ENCODE measurements at places on chromosomes 6 and 20.

GRCh38 chr6:108403236-108403635 lies 108.4 kb downstream of the AFG1L start:
- no peak for DNase-seq

DNA sequence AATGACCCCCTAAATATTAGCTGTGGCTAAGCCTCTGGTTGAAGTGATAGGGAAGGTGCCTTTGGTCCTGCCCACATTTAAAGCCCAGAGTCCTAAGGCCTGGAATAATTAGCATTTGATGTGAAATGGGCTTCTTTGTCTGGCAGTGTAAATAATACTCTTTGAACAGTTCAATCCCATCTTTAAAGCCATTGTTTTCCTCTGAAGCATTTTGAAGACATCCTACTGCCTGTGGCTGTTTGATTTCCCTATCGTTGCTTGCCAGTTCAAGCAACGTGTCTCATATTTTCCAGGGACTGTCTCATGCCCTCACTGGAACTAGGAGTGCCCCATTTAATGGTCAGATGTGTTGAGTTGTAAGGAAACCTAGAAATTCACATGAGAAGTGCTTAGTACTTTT lies 89.3 kb upstream of the BTN3A2 start:
- DNase-seq, result no peak

GRCh38 chr20:14715400-14715799 lies 378.0 kb upstream of the FLRT3 start:
- no peak for DNase-seq

- no peak for DNase-seq
These were observed 129.6 kb downstream of the CD24 start for GRCh38 chr6:106844930-106845329.

DNA sequence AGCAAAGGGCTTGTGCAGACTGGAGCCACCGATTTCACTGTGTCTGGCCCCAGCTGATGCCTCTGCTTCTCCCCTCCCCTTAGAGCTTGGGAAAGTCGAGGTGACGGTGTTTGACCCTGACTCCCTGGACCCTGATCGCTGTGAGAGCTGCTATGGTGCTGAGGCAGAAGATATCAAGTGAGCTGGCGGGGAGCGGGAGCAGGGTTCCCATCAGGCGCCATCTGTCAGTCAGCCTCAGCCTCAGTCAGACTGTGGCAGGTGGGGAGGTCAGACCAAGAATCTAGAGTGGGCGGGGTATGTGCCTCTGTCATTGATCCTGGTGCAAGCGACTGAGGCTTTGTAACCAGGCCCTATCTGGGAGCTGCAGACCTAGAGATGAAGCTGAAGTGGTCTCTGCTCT lies 5.5 kb downstream of the ERGIC3 start:
- DNase-seq, result no peak

DNA sequence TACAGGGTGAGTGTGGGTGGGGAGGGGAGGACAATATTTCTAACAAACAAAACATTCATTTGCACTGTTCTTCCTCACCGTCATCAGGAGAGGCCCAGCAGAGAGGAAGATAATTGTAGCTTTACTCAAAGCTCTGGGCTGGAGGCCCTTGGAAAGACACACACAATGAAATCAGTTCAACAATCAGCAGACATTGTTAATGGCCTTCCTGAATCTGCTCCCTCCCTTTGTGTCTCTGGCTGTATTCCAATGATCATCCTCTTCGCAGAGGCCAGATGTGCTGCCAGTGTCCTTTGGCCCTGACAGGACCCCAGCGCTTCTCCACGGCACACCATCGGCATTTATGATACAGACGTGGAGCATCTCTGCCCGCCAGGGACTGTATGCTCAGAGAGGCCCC lies 44.6 kb upstream of the LRFN2 start:
- no peak for DNase-seq

- no peak for DNase-seq
These were observed 45.4 kb downstream of the SIRPA start for GRCh38 chr20:1940581-1940980.

- DNase-seq, result no peak
These were observed 2.2 kb downstream of the AHCY start for GRCh38 chr20:34300809-34301586.

- no peak for DNase-seq
These were observed 26.0 kb downstream of the KCNQ2 start for GRCh38 chr20:63446216-63447024.

DNA sequence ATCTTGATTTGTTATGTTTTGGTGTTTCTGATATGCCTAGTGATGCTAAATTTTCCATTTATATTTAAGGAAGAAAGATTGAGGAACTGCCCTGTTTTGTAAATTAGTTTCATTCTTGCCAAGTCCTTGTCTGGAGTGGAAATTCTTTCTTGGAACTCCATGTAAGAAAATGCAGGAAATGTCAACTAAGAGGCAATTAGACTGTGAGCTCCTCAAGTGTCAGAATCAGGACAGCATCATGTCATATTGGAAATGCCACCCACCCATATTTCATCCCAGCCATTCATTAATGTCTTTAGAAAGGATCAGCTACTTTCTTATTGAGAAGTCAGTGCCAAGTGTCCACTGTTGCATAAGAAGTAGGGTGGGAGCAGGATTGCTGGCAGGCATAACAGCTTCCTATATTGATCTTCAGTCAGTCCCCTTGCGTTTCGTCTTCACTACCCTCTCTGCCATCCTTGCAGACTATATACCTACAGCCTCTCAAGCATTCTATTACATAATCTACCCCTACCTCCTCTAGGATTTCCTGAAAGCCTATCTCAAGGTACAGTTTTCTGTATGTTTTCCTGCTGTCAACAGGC lies 42.4 kb downstream of the HAO1 start:
- DNase-seq, result no peak

GRCh38 chr20:56788671-56789610 lies 159.8 kb downstream of the TFAP2C start:
- no peak for DNase-seq

DNA sequence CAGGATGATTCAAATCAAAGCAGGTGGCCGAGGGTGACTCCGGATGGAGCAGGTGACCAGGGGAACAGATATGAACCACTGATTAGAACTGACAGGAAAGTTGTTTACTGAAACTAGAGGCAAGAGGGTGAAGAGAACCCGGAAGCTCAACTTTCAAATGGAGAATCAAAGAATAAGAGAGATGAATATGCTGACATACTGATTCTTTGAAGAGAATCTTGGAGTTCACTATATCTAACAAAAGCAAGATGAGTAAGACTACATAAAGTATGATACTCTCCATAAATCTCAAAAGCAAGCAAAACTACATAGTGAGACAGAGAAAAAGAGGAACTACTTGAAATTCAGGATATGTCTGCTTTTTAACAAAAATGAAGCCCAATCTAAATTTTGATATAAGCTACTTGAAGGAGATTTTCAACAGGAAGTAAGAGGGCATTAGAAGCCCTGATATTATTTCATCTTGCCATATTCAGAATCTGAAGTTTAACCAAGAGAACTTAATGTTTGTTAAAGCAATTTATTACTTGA lies 4.0 kb upstream of the UBD start:
- DNase-seq, result no peak

DNA sequence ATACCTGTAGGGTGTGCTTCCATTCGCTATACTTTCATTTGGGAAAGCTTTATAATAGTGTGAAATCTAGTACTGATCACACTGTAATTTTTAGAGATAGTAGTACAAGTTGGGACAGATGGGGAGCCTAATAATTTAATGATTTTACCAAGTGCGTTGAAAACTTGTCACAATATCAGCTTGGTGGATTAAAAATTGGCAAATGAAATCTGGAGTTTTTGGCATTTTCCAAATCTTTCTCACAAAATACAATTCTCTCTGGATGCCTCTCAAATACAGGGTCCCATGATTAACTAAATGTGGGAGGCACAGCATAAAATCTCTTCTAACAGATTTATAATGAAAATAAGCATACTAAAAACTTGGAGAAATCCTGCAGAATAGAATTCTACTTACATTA lies 96.4 kb downstream of the PLCB4 start:
- no peak for DNase-seq

DNA sequence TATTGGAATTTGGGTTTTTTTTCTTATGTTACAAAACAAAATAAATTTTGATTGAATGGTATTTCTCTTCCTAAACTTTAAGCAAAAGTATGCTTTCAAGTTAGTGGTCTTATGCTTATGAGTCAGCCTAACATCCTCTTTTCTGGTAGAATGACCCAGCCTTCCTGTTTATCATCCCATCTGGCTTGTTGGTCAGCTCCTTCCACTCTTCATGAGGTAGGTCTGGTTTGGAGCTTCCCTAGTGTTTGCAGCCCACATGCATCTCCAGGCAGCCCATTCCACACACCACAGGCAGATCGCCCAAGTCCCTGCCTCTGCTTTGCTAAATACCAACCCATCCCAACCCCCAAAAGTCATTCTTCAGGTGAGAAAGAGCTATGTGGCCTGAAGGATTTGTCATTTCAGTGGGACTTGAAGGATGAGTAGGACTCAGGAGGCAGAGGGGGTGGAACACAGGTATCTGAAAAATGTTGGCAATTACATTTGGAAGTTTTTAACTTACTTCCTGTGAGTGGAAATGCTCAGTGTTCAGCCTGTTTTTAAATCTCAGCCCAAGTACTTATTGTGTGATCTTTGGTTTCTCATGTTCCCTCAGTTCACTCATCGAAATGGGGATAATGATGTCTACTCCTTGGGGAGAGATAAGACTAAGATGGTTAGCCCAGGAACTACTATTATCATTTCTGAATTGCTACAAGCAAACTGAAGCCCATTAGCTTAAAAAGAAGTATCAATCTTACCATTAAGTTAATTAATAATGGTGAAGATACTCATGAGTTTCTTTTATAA lies 294.0 kb downstream of the ADGB start:
- no peak for DNase-seq

DNA sequence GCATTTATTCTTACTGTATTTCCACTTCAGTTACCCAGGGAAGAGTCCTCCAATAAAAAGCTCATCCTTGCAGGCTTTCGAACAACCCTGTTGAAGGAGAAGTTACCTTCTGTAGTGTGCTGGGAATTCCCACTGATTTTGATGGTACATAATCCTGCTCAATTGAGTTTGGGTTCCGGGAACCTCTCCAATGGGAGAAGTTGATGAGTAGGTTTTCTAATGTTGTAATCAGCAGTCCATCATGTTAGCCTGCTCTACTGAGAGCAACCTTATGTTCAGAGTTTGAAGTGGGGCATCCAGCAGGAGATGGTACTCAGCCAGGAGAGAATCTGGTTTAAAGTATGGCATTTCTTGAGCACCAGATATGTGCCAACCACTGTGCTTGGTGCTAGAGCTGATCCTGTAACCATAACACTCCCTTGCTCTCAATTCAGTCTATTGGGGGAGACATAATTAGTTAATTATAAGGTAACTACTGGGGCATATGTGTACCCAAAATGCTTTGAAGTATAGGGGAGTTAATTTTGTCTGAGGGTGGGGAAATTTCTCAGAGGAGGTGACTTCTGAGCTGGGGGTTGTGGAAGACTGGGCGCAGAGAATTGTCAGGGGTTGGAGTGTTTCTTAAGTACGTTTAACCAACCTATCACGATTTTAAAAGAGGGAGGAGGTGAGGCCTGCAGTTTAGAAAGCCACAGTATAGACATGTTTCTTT lies 2.1 kb downstream of the TOP1 start:
- no peak for DNase-seq

DNA sequence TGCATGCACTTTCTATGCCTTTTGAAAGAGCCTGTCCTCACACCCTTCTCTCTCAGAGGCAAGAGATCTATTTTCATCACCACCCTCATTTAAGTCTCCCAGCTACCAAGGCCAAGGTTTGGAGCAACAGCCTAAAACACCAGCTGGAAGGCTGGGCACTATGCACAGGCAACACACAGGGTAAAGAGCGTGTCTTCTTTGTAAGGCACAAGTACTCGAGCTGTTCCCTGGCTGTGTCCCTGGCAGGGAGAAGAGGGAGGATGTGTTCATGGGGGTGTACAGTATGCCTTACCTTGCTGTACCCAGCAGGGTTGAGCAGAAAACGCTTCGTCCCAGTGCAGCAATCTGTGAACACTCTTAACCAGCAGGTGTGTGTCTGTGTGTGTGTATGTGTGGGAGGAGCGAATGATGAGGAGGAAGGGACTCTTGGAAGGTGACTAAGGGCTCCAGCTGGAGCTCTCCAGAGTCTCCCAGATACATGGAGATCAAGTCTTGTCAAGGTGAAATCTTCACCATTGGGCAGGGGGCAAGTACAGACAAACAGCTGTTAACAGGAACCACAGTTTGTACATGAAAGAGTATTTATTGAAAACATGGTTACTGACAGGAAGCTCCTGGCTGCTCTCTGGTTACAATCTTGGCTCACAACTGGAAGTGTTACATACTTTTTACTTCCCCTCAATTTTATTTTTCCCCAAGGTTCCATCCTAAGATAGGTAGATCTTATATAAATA lies 40.8 kb downstream of the ELMO2 start:
- no peak for DNase-seq

GRCh38 chr20:35091816-35092523 lies 637 bp downstream of the TRPC4AP start:
- no peak for DNase-seq

GRCh38 chr6:53737746-53738145 lies 57.1 kb upstream of the LRRC1 start:
- DNase-seq, result peak; percentile 69

GRCh38 chr20:41432746-41433145 lies 66.1 kb upstream of the EMILIN3 start:
- DNase-seq, result no peak

- DNase-seq, result no peak
These were observed 158.4 kb downstream of the GPX5 start for GRCh38 chr6:28683945-28684538.

DNA sequence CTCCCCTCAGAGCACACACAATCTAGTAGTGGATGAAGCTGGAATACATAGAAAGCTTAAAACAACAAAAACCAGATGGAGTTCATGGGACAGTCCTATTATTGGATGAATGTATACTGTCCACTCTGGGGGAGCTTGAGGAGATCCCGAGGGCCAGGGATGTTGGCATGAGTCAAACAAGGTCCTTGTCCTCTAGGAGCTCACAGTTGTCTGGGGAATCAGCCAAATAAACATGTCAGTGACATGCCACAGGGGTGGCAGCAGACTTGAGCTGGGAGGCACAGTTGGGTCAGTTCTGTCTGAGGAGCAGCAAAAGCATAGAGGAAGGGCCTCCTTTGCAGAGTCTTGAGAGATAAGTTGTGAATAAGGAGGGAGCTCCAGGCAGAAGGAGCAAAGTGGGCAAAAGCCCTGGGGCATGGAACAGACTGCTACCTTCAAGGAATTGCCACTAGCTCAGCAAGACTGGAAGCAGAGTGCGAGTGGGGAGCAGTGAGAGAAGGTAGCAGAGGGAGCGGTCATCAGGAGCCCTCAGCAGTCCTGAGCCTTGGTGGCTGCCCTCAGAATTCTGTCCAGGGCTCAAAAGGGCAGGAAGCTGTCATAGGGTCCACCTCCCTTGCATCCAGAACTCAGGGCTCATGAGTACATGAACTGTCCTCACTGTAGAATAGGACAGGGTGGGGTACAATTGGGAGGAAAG lies 22.1 kb downstream of the L3MBTL1 start:
- no peak for DNase-seq

GRCh38 chr6:83199173-83199862 lies 6.2 kb downstream of the RWDD2A start:
- DNase-seq, result no peak

DNA sequence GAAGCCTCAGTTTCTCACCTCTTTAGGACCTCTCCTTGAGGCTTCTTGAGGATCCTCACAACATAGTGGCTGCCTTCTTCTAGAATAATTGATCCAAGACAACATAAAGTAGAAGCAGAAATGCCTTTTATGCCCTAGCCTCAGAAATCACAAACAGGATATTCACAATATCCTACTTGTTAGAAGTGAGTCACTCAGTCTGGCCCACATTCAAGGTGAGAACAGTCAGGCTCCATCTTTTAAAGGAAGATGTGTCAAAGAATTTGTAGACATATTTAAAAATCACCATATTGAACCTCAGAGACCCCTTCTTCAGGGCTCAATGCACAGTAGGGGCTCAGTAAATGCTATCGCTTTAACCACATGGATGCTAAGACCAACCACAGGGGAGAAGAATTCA lies 20.8 kb upstream of the FAM83D start:
- DNase-seq, result no peak

Data from foreskin keratinocyte (primary cell).